EL (cell line): ENCODE measurements at places on chromosomes 7 and 10.

GRCh38 chr7:2621948-2622640 is 9.7 kb upstream of the TTYH3 start:
- DNase-seq: no peak

DNA sequence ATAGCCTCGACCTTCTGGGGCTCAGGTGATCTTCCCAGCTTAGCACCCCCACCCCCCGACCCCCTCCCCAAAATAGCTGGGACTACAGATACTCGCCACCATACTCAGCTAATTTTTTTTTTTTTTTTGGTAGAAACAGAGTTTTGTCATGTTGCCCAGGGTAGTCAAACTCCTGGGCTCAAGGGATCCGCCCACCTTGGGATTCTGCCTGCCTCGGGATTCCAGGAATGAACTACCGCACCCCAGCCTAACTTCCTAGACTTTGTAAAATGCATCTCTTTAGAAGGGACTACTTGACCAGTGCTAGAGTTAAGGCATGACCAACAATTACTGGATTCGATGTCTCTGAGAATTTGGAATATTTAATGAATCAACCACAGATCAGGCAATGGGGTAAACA is 85.9 kb downstream of the MDFIC start:
- no peak for DNase-seq

- no peak for DNase-seq
Observed at GRCh38 chr7:135822376-135822775, 73.8 kb upstream of the FAM180A start.

- DNase-seq: peak; percentile 15
Observed at GRCh38 chr7:129703751-129704150, 92.2 kb downstream of the NRF1 start.

DNA sequence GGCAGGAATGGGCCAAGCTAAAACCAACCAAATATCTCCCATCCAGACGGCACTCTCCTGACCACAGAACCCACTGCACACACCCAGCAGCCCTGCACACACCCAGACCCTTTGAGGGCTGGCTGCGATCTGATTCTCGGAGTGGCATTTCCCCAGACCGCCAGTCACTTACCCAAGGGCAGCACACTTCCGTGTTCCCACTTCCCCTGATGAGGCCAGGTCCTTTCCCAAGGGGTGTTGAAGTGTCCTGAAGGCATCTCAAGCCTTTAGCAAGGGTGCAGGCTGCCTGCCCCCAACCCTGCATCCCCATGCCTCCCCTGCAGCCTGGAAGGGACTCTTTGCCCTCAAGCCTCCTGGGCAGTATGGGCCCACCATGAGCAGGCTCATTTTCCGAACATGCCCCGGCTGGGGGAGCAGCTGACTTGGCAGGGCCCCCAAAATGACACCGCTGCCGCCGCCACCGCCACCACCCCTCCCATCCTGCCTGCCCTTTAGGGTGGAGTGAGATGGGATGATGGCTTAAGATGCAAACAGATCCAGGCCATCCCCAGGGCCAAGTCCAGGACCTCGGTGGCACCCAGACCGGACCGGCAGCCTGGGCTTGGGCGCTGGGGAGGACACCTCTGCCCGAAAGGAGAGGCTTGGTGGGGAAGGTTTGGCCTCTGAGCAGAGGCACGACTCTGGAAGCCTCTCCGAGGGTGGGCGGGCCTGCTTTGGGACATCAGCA is 159.8 kb downstream of the NRF1 start:
- DNase-seq: no peak

- no peak for DNase-seq
Observed at GRCh38 chr7:150875791-150876190, 23.5 kb downstream of the AOC1 start.
